ENCODE measurements at places on chromosomes 12 and 14. TPM values are rescaled to one million over a fixed set of nuclear protein-coding genes. Genes with fewer than 3 reads are reported as not detected.
A peak's percentile ranks its signal among the peaks of the same experiment; 100 is the strongest.

DNA sequence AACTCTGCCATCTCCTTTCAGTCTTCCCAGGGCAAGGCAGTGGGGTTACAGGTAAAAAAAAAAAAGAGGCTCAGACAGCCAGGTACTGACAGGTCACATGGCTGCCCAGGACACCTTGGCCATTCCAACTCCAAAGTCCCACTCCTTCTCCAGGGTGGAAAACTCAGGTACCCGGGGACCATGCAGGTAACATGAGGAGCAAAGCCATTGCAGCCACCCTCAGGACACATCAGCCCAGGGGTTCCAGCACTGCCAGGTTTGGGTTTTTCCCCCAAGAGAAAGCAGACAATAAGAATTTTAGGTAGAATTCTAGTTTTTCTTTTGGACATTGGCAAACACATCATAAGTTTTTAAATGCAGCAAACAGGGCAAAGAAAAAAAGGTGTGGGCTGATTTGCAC, 15.3 kb downstream of the FAM222A start:
- no peak overlapping the region for H3K27ac ChIP-seq
- no peak overlapping the region for H3K4me3 ChIP-seq
- DNase-seq: no peak
- H3K4me1 ChIP-seq: no peaks in the 10 kb centered on the region
- H3K36me3 ChIP-seq: no peaks in the 10 kb centered on the region

GRCh38 chr12:104505095-104505818, 48.5 kb downstream of the CHST11 start:
- H3K27ac ChIP-seq: no peak overlapping the region
- peaks cover 6% of the 10 kb centered on the region for H3K36me3 ChIP-seq
- no peak overlapping the region for H3K4me3 ChIP-seq

- no peak for DNase-seq
- peaks cover 23% of the 10 kb centered on the region for H3K4me1 ChIP-seq
- no peaks in the 10 kb centered on the region for H3K27me3 ChIP-seq
- H3K27ac ChIP-seq: no peak overlapping the region
- H3K4me3 ChIP-seq: no peak overlapping the region
These were observed 2.1 kb downstream of the TMEM30B start for GRCh38 chr14:61279082-61279481.

GRCh38 chr14:73221945-73222344, 15.4 kb upstream of the PAPLN start:
- H3K27ac ChIP-seq: no peak overlapping the region
- no peaks in the 10 kb centered on the region for H3K27me3 ChIP-seq
- no peak overlapping the region for H3K4me3 ChIP-seq
- no peaks in the 10 kb centered on the region for H3K4me1 ChIP-seq

DNA sequence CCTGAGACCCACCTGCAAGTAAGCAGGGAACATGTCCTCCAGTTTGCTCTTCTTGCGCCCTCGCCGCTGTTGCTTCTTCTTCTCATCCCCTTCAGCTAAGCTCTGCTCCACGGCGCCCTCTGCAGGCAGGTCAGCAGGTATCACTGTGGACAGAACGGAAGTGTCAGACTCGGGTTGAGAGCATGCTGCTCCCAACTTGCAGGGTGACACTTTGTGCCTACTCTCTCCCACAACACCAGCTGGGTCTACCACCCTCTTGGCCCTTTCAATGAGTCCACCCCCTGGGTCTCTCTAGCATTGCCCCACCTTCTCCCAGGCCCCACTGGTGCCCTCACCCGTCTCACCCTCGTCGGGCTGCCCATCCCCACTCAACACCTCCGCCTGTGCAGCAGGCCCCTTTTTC, 16.7 kb downstream of the KMT2D start:
- no peak overlapping the region for H3K4me3 ChIP-seq
- no peak overlapping the region for H3K27ac ChIP-seq
- no peaks in the 10 kb centered on the region for H3K27me3 ChIP-seq
- H3K36me3 ChIP-seq: peaks cover 98% of the 10 kb centered on the region
- H3K4me1 ChIP-seq: peaks cover 11% of the 10 kb centered on the region
- peak; percentile 88 for DNase-seq

DNA sequence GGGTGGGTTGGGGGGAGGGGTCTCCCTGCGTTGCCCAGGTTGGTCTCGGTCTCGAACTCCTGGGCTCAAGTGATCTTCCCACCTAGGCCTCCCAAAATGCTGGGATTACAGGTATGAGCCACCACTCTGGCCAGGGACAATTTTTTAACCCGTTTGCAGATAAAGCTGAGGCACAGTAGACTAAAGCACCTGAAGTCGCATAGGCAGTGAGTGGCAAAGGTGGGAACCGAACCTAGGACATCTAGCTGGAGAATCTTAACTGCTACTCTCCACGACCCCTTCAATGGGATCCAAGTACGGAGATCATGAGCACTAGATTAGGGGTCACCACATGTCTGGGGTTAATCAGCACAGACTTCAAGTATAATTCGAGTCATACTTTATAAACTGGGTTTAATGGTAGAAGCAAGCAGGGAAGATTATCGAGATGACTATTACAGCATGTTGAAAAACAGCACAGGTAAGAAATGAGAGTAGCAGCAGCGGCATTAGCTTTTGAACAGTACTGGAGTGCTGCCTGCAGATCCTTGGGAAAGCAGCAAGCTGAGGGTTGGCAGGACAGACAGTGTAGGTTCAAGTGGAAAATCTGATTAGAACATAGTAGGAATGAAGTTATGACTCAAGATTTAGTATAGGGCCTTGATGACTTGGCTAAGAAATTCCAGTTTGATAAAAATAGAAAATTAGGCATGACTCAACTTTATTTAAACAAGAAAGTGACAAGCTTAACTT, 23.9 kb downstream of the NID2 start:
- no peak for DNase-seq
- no peaks in the 10 kb centered on the region for H3K4me1 ChIP-seq
- H3K27ac ChIP-seq: no peak overlapping the region
- H3K27me3 ChIP-seq: no peaks in the 10 kb centered on the region

- H3K27me3 ChIP-seq: no peaks in the 10 kb centered on the region
- no peaks in the 10 kb centered on the region for H3K4me1 ChIP-seq
- H3K4me3 ChIP-seq: no peak overlapping the region
- DNase-seq: no peak
- H3K36me3 ChIP-seq: no peaks in the 10 kb centered on the region
These were observed 40.0 kb downstream of the NUAK1 start for GRCh38 chr12:106098691-106099200.

DNA sequence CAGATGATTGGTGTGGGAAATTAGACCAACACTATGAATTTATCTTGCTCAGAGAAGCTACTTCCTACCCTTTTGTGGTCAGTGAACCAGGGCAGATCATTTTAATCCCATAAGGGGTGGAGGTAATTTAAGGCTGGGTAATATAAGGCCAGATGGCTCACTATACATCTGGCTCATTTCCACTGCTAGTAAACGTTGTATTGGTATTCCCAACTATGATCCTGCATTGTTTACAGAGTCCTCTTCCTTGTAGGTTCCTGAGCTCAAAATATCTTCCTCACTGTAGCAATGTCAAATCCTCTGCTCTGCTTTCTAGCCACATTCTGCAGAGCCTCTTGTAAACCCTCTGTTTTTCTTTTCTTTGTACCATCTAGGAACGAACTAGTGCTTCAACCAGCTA, 93.0 kb upstream of the MGAT4C start:
- no peak overlapping the region for H3K27ac ChIP-seq
- no peaks in the 10 kb centered on the region for H3K36me3 ChIP-seq
- H3K4me1 ChIP-seq: no peaks in the 10 kb centered on the region
- H3K4me3 ChIP-seq: no peak overlapping the region

AHNAK2 gene
- total RNA-seq: 0.05 TPM

PTPRR gene
- not detected for total RNA-seq

All from CD4-positive, alpha-beta T cell (primary cell).